ENCODE measurements at places on chromosomes 5 and 9.

GRCh38 chr5:144206141-144206540, 35.5 kb downstream of the KCTD16 start:
- peak; percentile 73 for DNase-seq

DNA sequence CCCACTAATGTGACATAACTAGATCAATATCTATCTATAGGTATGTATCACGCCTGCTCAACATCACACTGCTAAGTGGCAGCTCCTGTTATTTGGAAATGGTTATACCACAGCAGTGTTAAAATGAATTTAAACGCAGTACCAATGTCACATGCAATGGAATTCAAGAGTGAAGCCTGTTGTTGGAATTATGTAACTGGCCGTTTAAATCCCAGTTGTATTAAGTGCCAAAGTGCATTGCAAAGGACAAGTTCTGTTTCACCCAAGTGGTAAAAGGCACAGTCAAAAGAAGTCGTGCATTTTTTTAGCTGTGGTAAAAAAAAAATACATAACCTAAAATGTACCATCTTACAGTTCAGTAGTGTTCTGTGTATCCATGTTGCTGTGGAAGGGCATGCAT, 4.3 kb downstream of the NTRK2 start:
- peak; percentile 18 for DNase-seq

DNA sequence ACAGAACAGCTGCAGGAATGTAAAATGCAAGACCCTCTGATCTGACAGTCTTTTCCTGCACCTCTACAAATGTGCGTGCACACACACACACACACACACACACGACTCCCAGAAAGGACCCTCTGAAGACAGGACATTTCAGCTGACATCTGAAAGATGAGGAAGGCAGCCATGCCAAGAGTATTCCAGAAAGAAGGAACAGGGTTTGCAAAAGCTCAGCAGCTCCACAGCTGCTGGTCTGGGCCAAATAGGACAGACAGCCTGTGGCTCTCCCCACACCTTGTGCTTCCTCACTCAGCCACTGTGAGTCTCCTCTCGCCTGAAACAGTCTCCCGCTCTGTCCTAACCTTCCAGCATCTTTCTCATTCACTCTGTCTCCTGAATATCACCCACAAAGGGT, 189.0 kb downstream of the PALM2AKAP2 start:
- peak; percentile 56 for DNase-seq

- DNase-seq, result no peak
Measured at GRCh38 chr5:1670351-1670750, 129.3 kb downstream of the MRPL36 start.

GRCh38 chr9:118305331-118305730, 601.1 kb downstream of the TLR4 start:
- DNase-seq, result no peak

DNA sequence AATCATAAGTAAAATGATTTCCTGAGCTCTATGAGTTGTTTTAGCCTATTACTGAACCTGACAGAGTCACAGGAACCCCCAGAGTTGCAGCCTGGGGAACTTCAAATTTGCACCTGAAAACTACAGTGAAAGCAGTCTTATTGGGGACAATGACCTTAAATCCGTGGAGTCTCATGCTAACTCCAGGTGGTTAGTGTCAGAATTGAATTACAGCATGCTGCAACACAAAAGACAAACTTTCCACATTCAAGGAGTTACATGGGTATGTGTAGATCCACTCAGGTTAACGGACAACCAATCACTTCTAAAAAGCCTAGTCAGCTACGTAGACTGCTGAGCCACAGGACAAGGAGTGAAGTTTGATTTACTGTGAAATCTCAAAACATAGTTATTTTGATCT, 49.7 kb downstream of the PLPP1 start:
- no peak for DNase-seq

GRCh38 chr5:73692166-73692640, 66.2 kb downstream of the ARHGEF28 start:
- DNase-seq, result no peak

DNA sequence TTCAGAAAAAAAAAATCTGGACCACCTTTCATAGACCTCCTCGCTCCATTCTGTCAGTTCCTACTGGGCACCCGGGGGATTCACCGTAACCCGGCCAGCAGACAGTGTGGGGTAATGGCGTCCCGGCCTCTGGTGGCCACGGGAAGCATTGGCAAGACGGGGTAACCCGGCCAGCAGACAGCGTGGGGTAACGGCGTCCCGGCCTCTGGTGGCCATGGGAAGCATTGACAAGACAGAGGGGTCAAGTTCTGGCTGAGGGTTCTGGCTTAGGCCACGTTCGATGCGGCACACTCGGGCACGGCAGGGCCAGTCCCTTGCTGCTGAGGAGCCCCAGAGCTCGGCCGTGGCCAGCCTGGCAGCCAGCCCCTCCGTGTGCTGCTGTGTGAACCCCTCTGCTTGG, 116.2 kb upstream of the RAPGEF1 start:
- DNase-seq, result no peak

DNA sequence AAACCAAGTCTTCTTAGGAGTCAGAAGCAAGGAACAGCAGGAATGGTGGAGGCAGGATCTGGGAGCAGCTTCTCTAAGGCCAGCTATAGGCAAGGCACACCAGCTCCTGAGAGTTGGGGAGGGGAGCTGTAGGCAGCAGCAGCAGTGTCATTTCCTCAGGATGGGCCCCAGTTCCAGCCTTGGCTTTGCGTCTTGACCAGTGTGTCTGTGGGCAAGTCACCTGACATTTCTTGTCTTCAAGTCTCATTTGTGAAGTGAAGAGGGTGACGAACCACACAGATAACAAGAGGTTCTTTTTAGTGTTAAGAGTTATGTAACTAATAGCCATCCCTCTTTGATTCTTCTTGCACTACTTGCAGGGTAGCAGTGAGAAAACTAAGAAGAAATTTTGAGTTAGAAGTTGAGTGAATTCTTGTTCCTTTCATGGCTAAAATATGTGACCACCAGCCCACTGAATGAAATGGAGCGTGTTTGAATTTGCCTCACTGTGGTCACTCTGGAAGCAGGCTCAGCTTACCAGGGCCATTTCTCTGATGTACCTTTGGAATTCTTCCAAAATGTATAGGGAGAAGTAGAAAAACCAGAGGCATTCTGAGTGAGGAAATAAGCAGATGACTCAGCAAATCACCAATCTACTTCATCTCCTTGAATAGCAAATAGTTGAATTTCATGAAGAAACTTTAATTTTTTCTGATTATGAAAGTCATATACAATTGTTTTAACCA, 42.4 kb downstream of the RHOBTB3 start:
- peak; percentile 43 for DNase-seq

GRCh38 chr5:51632793-51633192, 249.5 kb downstream of the ISL1 start:
- DNase-seq, result peak; percentile 19

- DNase-seq, result no peak
Measured at GRCh38 chr5:152097128-152097527, 172.5 kb upstream of the GLRA1 start.

- no peak for DNase-seq
Measured at GRCh38 chr5:77546-77945, 14.4 kb upstream of the PLEKHG4B start.

GRCh38 chr5:131250751-131251475, 12.9 kb upstream of the CDC42SE2 start:
- no peak for DNase-seq

- DNase-seq, result no peak
Measured at GRCh38 chr5:86986837-86987236, 280.8 kb upstream of the RASA1 start.

- DNase-seq, result no peak
Measured at GRCh38 chr5:176608937-176609723, 826 bp downstream of the GPRIN1 start.

DNA sequence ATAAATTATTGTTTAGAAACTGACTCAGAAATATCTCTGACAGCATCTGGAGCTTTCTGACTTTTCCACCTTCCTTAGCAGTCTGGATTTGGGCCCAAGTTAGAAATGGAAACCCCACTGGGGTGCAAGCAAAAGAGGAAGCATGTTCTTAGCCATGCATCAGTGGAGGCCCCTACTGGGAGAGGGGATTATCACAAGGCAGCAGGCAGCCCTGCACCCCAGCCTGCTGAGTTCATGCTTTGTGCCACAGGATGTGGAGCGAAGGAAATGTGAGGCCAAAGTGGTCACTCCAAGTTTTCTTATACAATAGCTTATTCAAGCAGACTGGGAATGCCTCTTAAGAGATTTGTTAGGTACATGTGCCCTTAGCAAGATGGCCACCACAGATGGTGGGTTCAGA, 146.5 kb upstream of the TLX3 start:
- DNase-seq, result peak; percentile 1

GRCh38 chr5:65391591-65391990, 90.1 kb downstream of the ADAMTS6 start:
- DNase-seq, result no peak

DNA sequence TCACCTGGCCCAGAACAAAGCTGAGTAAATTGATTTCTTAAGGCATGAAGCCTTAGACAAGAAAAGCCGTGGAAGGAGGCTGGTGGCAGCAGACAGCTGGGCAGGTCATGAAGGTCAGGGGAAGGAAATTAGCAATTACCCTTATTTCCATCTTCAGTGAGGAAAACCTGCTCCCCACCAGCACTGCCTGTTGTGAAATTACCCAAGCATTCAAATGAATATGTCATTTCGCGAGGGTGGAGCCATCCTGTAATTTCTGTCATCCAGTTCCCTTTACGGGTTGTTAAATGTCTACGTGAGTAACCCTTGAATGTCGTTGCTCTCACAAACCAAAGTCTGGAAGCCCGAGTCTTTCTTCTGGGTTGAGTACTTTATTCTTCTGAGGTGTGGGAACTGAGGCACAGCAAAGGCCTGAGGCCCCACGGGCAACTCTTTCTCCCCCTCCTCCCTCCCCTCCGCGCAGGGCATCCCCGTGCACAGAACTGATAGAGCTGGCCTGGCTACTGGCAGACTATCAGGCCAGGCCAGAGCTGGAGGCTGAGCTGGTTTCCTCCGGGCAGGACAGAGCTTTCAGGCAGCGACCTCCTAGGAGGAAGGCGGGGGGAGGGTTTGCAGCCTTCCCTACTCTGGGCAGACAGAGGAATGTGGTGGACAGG, 22.0 kb upstream of the AK3 start:
- DNase-seq, result peak; percentile 40

DNA sequence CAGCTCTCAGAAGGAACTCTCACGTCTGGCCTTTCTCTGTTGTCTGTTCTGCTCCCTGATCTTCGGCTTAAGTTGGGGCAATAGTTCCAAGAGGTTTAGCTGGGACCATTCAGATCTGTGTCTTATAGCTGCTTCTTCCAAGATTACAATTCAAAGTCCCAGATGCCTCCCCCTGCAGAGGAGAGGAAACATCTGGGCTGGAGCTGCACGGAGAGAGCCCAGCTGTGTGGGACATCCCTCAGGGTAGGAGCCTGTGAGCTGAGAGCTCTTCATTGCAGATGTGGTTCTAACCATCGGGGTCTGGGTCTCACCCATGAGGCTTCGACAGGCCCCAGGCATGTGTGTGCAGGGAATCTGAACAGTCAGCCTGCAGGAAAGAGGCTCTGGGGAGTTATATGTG, 9.0 kb upstream of the PHF19 start:
- peak; percentile 99 for DNase-seq

- no peak for DNase-seq
Measured at GRCh38 chr5:150596313-150596712, 44.1 kb upstream of the SYNPO start.

GRCh38 chr5:134982230-134982629, 14.5 kb downstream of the CATSPER3 start:
- no peak for DNase-seq

DNA sequence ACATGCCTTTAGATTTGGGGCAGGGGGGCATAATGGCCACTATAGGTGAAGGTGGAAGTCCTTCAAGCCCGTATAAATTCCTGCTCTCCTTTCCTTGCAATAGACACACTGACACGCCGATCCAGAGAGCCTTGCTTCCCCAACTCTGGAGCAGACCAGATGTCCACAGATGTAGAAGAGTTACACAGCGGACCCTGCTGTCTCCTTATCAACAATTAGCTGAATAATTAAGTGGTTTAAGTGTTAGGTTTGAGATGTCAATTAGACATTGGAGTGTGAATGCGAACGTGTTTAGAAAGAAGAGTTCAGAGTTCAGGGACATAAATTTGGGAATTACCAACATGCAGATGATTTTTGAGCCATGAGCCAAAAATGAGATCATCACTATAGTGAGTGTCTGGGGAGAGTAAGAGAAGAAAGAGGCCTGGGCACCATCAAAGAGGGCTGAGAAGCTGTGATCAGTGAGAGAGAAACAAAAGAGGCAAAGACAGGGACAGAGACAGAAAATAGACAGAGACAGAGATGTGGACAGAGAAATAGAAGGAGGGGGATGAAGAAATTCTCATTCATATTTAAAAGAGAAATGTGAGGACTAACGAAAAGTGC, 734.4 kb upstream of the ADAMTS16 start:
- no peak for DNase-seq

DNA sequence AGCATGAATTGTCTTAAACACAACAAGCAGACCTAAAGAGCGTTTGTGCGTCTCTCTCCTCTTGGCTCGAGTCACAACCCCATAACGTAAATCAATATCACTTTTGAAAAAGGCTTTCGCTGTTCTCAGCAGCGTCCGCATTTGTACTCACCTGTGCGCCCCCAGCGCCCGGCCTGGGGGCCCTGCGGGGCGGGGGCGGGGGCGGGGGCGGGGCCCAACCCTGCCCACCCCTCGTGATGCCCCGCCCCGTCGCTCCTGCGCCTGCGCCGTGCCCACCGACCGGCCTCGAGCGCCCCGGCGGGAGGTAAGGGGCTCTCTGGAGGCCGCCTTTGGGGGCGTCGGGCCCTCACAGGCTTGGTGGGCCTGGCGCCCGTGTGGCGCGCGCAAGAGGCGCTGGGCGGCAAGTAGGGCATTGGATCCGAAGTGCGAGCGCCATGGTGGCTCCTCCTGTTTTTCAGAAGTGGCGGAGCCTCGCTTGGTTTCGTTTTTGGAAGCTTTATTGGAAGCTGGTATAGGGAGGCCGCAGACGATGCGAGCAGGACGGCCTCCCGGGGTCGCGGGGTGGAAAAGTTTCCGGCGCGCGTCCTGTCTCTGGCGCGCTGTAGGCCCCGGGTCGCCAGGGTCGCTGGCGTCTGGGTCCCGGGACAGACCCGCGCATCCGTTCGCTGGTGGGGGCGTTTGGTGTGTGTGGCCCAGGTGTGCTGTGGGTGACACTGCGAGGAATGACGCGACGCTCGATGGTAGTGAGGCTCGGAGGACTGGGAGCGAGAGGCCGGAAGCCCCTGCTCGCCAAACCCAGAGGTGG, at the start of gene STX17:
TSS of gene STX17 (plus strand) at position 252 of the 805 bp plus-strand sequence. CDS start 8,586 bp downstream, outside the sequence.
- DNase-seq, result peak; percentile 82

GRCh38 chr5:180558232-180558631, 33.1 kb downstream of the SCGB3A1 start:
- DNase-seq, result no peak

- no peak for DNase-seq
Measured at GRCh38 chr9:126809068-126809467, 4.2 kb downstream of the ZBTB43 start.

- DNase-seq, result no peak
Measured at GRCh38 chr9:134350416-134350994, 24.2 kb downstream of the RXRA start.

GRCh38 chr5:15499528-15500324, at the start of gene FBXL7:
FBXL7 (plus strand) TSS chr5:15500180.
- DNase-seq, result peak; percentile 92

DNA sequence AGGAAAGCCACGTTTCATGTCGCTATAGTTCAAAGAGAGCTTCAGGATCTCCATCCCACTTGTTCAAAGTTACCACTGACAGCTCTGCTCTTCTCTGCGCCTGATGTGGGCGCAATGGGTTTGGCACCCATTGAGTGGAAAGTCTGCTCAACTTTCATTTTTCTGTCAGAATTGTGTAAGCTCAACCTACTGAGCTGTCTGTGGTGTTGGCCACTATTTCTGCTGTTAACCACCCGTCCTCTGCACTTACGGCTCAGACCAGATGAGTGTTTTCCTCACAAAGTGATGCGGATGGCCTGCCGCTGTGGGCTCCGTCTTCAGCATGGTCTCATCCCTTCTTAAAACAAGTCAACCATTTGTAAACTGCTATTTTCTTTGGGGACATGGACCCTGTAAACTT, 131.2 kb downstream of the WNK2 start:
- DNase-seq, result no peak
